Substantia nigra (tissue), 51 donors: ENCODE measurements at places on chromosomes 7 and 10.
A peak's percentile ranks its signal among the peaks of the same experiment; 100 is the strongest.

GRCh38 chr7:27138472-27138871, 5.0 kb downstream of the HOXA5 start:
- DNase-seq = no peak

DNA sequence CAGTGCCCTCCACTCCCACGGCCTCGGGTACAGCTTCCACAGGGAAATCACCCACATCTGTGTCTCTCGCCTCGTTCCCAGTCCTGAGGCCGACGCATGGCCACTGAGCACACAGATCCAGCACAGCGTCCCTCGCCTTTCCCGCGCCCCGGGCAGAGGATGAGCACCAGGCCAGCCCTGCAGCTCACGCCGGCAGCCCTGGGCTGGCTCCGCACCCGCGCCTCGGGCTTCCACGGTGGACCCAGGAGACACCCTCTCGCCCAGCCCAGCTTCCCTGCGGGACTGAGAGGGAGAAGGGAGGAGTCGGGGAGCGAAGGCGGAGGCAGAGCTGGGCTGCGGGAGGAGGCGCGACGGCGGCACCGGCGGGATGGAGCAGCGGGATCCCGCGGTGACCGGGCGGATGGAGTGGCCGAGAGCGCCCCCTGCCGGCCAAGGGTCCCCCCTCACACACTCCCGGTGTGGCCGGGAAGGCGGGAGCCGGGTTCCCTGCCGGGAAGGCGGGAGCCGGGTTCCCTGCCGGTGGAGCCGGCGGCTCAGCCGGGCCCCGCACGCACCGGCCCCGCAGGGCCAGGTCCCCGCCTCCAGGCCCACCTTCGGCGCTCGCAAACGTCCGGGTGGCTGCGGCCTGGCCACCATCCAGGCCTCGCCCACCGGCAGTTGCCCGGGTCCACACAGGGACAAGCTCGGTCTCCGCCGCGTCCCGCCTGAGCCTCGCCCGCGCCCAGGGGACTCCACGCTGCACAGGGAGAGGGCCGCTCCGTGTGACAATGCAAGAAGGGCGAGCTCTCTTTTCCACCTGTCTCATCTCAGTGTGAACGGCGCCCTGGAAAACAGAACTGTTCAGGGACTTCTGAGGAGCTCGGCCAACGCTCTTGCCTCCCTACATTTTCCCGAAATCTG, 110.3 kb upstream of the LANCL2 start:
- peak; percentile 81 for DNase-seq

DNA sequence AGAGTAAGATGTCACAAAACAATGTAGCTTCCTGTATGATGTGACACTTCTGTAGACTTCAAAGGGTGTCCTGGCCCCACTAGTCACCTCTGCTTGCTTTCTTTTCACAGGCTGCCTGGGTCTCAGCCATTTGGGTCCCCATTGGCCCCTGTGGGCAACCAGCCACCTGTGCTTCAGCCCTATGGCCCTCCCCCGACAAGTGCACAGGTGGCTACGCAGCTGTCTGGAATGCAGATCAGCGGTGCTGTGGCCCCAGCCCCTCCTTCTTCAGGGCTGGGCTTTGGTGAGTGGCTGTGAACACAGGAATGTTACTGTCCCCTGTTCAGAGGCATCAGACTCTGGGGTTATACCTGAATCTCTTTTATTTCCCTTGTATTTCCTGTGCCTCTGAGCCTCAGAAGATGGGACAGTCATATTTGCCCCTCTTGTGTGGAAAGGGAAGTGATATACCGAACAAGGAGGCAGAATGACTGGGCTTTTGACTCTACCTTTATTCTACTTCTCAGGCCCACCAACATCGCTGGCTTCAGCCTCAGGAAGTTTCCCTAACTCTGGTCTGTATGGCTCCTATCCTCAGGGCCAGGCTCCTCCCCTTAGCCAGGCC, 15.4 kb downstream of the SEC24C start:
- no peak for DNase-seq

DNA sequence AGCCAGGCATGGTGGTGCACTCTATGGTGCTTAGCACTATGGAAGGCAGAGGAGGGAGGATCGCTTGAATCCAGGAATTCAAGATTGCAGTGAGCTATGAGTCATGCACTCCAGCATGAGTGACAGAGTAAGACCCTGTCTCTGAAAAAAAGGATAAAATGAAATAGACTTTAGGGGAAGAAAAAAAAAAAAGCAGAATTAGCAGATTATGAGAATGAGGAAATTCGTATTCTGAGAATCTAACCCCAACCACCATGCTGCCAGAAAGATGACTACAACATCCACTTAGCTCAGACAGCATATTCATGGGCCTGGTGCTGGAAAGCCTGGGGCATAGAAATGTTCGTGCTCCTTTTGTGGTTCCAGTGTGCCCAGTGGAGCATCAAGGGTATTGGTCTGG, 63.3 kb downstream of the TMEM26 start:
- no peak for DNase-seq

GRCh38 chr10:33664070-33664469, 329.6 kb upstream of the NRP1 start:
- DNase-seq = no peak

GRCh38 chr7:110407706-110408105, 683.2 kb upstream of the LRRN3 start:
- no peak for DNase-seq

- DNase-seq = no peak
These were observed 269.5 kb upstream of the AKR1E2 start for GRCh38 chr10:4556527-4556926.

GRCh38 chr10:21758239-21758638, 224.2 kb downstream of the MLLT10 start:
- no peak for DNase-seq

- DNase-seq = no peak
These were observed 363.3 kb upstream of the MBL2 start for GRCh38 chr10:53135897-53136253.

DNA sequence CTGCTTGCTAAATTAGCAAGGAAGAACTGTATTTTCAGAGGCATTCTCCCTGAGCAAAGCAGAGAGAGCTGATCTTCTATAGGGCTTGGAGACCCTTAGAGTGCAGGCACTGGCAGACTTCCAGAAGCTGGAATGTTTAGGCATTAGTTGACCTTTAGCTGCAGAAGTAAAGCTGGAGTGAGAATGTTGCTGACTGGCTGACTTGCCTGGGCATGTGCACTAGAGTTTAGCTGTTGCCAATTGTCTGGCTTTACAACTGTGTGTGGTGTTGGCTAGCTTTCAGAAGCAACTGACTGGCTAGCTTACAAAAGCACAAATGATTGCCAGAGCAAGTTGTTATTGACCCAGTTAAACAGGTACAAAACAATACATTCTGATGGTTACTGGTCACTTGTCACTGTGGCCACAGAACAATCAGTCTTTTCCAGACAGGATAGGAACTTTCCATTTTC, 25.1 kb downstream of the FAM13C start:
- peak; percentile 23 for DNase-seq

DNA sequence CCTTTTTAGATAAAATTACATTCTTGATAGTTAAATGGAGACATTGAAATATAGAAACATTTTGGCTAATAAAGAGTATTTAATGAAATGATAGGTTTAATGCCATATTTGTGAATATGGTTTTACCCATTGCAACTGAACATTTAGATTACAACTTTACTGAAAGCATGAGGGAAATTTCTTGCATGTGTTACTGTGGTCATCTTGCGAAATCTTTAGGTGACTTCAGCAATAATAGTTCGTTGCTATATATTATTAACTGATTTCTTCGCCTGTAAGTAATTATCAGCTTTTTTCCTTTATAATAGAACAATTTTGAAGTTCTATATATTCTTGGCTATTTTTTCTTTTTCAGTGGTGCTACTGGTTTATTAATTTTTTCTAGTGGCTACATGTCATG, 83.2 kb downstream of the MLLT10 start:
- no peak for DNase-seq

- DNase-seq = no peak
These were observed 328.3 kb downstream of the BICC1 start for GRCh38 chr10:58840840-58841435.
